ENCODE measurements at places on chromosomes 3 and 15.

DNA sequence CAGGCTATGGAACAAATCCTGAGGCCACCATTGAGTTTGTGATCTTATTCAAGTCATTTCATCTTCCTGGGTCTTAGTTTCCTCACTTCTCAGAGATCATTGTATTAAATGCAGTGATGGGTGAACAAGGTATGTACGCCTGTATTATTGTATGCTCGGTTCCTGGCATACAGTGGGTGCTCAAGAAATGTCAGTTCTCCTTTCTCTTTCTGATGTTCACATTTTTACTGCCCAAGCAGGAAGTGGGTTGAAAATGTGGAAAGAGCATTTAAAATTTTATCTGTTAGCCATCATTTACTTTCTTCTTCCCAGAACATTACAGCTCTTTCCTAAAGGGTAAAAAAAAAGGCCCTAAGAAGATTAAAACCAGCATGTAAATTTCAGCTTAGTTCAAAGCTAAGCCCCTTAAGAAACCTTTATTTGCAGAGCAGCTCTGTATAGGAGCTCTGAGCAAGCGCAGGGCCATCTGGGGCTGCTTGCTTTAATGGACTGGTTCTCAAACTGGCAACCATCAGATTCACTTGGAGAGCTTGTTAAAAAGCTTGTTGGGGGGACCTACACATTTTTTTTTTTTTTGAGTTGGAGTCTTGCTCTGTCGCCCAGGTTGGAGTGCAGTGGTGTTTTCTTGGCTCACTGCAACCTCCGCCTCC lies 179.4 kb downstream of the CHST2 start:
- DNase-seq = no peak

DNA sequence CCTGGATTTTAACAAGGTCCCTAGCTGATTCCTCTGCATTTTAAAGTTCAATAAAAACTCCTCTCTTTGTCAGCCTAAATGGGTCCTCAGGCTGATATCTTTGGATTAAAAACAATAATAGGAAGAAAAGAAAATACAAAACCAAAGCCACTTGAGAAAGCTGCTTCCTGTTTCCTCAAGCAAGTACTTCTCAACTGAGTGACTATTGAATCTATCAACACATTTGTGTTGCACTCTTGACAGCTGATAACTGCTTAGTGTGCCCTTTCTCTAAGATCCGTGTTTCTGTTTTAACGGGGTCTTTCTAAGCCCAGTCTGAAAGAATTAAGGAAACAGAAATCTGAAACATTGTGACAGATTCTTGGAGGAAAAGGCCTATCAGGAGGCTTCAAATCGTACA lies 410.7 kb downstream of the GRM7 start:
- no peak for DNase-seq

- DNase-seq = no peak
These were observed 50.4 kb downstream of the FLNB start for GRCh38 chr3:58058361-58059263.

DNA sequence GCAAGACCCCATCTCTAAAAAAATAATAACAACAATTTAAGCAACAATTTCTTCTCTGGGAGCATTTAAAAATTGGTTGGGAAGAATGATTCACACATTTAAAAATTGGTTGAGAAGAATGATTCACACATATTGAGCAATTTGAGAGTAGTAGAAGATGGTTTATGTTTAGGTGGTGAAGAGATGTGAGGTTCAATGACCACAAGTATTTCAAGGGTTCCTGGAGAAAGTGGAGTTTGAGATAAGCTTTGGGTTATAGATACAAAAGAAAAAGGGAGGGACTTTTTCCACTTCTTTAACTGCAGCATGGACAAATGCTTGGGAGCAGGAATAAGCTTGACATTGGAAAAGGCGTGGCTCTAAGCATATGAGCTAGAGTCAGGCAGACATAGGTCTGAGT lies 145.7 kb upstream of the NPHP3 start:
- no peak for DNase-seq

DNA sequence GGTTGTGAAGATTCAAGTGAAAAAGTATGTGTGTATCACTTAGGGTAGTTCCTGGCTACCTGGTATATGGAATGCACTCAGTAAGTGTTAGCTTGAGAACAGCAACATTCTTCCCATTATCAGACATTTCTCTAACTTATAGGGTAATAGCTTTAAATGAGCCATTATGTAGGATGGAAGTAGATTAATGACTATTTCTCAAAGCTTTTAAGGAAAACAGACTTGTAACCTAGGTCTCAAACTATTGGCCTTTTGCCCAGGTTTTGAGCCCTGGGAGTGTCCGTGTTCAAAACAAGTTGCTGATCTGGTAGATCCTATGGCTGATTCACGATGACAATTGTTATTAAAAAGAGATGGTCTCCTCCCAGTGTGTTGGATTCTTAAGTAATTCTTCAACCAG lies 129.1 kb upstream of the UMPS start:
- no peak for DNase-seq

- DNase-seq = no peak
These were observed 207.7 kb downstream of the ATP10A start for GRCh38 chr15:25655207-25655948.

DNA sequence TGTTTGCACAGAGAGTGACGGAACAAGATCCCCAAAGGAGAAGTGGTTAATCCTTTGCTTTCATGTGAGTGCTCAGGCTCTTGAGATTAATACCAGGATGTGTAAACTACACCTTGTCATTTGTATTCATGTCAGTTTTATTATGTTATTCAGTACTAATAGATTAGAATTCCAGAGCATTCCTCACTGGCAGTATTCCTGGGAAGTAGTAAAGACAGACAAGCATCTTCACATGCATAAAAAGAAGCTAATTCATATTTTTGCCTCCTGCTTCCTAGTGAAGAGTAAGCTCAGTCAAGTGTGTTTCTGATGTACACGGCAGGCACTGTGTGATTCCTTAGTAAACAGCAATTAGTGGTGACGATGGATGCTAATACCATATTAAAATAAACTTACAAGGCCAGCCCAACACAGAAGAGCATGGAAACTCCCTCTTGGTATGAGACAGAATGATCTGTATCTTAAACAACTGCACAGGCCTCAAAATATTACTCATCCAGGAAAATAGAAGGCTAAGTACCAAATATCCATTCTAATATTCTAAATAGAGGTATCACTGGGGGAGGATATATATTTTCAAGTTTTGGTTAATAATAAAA lies 336.8 kb upstream of the MCTP2 start:
- no peak for DNase-seq

- no peak for DNase-seq
These were observed 24.3 kb downstream of the VIPR1 start for GRCh38 chr3:42526616-42527367.

DNA sequence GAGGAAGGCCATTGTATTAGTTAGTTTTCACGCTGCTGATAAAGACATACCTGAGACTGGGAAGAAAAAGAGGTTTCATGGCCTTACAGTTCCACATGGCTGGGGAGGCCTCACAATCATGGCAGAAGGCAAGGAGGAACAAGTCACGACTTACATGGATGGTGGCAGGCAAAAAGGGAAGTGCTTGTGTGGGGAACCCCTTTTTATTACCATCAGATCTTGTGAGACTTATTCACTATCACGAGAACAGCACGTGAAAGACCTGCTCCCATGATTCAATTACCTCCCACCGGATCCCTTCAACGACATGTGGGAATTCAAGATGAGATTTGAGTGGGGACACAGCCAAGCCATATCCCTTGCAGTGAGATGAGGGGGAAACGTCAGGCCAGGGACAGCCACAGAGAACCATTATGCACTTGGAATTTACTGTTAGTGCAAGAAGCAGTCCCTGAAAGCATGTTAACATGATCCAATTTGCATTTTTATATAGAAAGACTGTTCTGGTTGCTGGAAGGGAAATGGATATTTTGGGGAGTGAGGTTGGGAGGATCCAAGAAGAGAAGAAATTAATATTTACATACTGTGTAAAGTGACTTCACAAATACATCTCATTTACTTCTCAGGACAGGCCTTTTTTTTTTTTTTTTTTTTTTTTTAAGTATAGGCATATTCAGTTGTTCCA lies 87.1 kb downstream of the ARNT2 start:
- DNase-seq = no peak

- DNase-seq = no peak
These were observed 62.0 kb downstream of the TSC22D2 start for GRCh38 chr3:150469931-150470740.

DNA sequence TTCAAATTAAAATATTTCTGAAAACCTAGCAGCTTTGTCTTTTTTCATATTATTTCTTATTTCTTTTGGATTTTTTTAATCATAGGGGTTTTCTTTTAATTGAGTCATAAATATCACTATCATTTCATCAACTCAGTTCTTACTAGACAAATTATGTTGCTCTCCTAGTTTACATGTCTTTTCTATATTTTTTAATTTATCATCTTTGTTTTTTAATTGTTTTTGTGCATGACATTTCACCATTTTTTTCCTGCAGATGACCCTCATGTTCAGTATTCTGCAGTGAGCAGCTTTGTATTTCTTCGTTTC lies 89.9 kb downstream of the RASA2 start:
- no peak for DNase-seq

DNA sequence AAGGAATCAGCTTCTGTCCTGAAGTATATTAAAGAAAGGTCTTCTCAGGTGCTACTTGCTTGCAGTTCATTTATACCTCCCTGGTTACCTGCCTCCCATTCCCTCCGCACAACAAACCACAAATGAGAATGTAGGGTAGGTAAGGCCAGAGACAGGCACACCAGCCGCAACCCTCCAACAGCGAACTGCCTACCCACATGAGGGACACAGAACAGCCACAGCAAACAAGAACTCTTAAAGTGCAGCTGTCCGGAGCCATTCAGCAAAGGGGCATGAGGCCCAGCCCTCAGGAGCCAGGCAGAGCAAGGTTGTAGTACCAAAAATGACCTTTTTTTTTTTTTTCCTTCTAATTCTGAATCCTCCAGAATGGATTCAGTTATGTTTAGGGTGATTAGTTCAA lies 52.4 kb downstream of the SPSB4 start:
- no peak for DNase-seq

GRCh38 chr3:50627407-50628051 lies 10.6 kb downstream of the MAPKAPK3 start:
- no peak for DNase-seq

DNA sequence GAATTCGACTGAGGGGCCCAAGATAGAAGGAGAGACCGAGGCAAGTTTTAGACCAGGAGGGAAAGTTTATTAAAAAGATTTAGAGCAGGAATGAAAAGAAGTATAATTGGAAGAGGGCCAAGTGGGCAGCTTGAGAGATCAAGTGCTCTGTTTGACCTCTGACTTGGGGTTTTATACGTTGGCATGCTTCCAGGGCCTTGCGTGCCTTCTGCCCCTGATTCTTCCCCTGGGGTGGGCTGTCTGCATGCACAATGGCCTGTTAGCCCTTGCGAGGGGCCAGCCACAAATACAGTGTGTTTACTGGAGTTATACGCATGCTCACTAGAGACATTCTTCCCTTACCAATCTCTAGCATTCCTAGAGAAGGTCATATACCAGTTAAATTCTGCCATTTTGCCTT lies 70.7 kb upstream of the LARS2 start:
- DNase-seq = no peak

- no peak for DNase-seq
These were observed 90.4 kb downstream of the CACNA2D3 start for GRCh38 chr3:54212723-54213122.

GRCh38 chr3:53073553-53074365 lies 27.9 kb upstream of the SFMBT1 start:
- DNase-seq = no peak

DNA sequence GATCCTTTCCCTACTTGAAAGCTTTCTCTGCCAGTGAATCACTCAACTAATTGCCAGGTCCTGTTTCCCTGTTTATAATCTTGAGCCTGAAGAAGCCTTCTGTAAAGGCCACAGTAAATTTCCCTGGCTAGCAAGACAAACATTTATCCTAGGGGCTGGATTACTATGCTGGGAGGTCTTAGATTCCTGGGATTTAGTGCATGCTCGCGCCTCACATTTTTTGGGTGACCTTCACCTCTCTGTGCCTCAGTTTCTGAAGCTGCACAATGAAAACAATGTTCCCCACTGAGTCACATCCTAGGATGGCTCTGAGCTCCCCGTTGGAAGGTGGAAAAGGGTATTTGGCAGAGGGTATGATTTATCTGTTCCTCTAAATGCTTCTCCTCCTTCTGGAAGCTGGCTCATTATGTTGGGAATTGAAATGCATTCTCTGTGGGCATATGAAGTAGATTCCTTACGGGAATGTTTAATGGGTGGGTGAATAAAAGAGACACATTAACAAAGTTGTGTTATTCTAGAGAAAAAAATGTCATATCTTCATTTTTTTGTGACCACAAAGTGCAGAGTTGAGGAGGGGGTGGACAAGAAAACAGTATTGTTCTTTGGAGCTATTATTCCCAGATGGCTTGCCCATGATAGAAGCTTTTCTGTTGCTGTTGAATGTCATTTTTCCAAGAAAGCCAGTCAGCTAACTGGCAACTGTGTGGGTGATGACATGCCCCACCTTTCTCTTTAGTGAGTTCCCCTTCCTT lies 32.4 kb downstream of the LSM3 start:
- no peak for DNase-seq

DNA sequence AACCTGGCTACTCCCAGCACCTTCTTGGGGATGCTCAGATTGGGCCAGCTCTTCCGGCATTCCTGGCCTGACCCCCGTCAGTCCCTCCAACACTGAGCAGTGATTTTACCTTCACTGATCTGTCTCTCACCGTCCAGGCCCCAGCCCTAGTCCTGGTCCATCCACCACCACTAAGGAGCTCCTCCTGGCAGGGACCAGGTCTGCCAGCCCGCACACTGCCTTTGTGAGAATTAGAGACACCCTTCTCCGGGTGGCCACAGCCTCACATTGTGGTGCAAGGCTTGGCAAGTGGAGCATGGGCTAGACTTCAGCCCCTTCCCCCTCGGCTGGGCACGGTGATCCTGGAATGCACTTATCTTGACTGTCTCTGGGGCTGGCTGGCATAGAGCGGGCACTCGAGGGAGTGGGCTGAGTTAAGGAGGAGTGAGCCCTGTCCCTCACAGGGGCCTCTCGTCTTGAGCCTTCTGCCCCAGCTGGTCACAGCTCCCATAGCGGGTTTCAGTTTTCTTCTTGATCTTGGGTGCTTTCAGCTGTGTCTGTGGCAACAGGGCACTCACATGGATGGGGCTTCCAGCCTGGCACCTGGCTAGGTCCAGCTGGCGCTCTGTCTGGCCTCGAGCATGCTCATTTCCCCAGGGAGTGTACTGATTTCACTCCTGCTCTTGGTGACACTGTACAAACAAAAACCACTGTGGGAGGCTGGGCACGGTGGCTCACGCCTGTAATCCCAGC lies 53.9 kb downstream of the LINGO1 start:
- DNase-seq = no peak

DNA sequence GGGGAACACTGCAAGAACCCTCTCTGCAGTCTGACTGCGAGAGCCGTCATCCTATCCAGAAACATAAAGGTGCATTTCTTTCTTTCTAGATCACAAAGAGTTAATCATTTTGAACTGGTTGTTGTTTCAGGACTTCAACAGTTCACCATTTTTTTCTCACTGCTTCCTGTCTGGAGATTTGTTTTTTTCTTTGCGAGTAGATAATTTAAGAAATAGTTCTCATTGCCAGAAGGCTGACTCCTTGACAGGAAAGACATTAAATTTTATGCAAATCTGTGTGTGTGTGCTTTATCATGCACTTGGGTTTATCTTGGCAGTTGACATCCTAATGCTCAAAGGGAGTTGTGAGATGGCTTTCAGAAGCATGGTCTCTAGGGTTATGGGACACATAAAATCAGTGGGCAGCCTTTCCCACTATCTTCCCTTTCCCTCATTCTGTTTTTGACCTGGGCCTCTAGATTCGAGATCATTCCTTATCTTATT lies 123.5 kb upstream of the TBL1XR1 start:
- DNase-seq = no peak

Data from NCI-H1417 treated with DMSO at 0.1 percent for 48 hours (cell line).